PC-3 (cell line): ENCODE measurements at places on chromosomes 5 and 9. TPM values are rescaled to one million over a fixed set of nuclear protein-coding genes. Genes with fewer than 3 reads are reported as not detected.
A peak's percentile ranks its signal among the peaks of the same experiment; 100 is the strongest.

The GFPT2 gene
- 2.2 and 5.9 TPM in 2 replicates for total RNA-seq

The PCDHGA9 gene
- 1.9 and 2.9 TPM in 2 replicates for total RNA-seq

GRCh38 chr5:130692770-130693169 lies 472.3 kb downstream of the HINT1 start:
- peak; percentile 51 for DNase-seq

- no peak for DNase-seq
Observed at GRCh38 chr5:155616779-155617392, 603.3 kb downstream of the KIF4B start.

DNA sequence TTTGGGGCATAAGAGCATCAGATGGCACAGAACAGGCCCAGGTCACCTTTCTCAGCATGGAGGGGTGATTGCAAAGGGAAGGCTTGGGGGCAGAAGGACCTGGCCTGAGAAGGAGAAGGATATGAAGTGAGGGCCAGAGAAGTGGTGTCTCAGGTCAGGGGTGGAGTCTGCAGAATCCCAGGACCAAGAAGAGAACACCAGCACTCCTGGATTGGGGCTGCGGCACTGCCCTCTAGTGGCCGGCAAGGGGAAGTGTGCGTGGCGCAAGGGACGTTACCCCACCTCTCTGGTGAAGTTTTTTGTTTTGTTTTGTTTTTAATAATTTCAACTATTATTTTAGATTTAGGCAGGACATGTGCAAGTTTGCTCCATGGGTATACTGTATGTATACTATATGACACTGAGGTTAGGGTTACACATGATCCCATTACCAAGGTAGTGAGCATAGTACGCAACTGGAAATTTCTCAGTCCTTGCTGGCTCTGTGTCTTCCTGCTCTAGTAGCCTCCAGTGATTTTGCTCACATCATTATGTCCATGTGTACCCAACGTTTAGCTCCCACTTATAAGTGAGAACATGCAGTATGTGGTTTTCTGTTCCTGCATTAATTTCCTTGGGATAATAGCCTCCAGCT lies 1548.6 kb downstream of the EFNA5 start:
- DNase-seq: peak; percentile 60

GRCh38 chr5:141680751-141681201 lies 1.3 kb downstream of the ARAP3 start:
- peak; percentile 52 for DNase-seq
